ENCODE measurements at places on chromosomes 12 and 14.

GRCh38 chr12:10249690-10250455 lies 37.2 kb downstream of the GABARAPL1 start:
- DNase-seq = no peak

DNA sequence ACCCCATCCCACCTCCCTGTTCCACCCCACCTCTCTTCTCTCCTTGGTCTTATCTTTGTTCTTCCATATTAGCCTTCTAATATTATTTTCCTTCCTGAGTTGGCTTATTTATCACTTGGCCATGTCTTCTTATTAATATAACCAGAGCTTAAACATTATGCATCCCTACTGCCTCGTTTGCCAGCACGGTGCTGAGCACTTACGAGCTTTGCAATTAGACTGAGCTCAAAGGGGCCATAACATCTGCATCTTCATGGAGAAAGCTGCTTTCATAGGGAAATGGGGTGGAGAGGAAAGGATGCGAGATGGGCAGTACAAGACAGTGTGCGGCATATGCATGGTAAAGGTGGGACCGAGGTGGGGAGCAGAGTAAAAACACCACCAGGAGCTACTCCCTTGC lies 342.8 kb downstream of the FUT8 start:
- no peak for DNase-seq

- no peak for DNase-seq
Measured at GRCh38 chr12:132487311-132487741, 2.6 kb upstream of the FBRSL1 start.

DNA sequence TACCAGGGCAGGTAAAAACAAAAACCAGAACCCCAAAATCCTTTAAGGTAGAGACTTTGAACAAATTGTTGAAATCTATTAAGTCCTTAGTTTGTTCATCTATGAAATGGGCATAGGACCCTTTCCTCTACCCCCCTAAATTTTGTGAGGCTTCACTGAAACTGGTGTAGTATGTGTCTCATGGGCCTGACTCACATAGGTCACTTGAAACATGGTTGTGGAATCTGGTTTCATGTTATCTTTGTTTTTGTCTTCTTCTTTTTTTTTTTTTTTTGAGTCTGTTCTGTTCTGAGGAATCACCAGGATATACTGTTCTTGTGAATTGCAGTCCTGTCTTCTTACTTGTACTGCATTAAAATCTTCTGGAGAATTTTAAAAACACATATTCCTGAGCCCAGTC lies 202.2 kb downstream of the KTN1 start:
- no peak for DNase-seq

DNA sequence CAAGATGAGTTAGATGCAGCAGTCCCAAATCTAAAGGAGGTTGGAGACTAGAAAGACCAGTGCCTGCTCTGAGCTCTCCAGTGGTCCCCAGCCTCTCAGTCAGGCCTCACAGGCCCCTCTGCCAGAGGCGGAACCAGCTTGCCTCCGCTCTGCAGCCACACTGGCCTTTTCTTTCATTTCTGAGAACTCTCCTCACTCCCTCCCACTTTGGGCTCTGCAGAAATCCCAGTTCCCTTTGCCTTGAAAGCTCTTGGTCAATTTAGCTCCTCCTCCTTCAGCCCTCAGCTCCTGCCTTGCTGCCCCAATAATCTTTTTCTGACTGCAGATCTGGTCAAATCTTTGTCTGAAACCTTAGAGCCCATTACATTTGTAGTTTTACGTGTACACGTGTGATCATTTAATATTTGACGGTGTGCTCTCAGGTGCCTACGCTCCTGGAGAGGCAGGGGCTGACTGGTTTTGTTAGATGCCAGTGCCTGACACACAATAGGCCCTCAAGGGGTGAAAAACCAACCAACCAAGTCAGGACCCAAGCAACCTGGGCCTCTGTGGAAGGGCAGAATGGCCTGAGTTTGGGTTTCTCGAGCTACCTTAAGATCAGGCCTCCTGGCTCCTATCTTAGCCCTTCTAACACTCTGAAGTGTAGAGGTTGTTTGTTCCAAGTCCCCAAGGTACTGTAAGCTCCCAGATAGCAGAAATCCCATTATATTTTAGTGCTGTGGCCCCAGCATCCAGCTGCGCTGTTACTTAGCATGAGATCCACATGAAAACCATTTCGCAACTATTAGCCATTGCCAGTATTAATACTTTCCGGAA lies 1.1 kb upstream of the NUDT4 start:
- DNase-seq = no peak

GRCh38 chr12:1836854-1837421 lies 16.6 kb downstream of the LRTM2 start:
- DNase-seq = no peak

DNA sequence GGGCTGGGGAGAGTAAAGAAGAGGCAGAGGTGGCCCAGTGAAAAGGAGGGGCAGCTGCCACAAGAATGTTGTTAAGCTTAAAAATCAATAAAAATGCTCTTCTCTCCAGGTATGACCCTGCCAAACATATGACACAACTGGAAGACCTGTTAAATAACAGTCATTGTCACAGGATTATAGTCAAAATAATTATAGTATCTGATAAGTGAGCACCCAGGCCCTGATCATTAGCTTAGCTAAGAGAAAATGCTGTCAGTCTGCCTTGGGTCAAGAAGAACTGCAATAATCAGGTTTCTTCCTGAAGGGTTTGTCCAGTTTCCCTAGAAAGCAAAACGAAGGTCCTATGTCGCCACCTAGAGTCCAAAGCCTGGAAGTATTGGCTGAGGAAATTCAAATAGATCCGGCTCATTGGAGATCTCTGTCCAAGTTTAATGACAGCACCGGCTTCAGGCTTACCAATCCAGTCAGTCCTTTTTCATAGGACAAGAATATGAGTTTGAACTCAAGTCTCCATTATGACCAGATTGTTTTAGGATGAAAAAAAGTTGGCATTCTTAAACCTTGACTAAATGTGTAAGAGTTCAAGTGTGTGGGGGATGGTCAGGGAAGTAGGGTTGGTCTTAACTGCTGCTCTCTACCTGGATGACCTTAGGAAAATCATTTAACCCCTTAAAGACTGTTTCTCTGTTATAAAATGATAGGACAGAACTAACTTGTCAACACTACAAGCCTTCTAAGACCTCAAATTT lies 22.5 kb upstream of the NKX2-8 start:
- DNase-seq = peak; percentile 10

DNA sequence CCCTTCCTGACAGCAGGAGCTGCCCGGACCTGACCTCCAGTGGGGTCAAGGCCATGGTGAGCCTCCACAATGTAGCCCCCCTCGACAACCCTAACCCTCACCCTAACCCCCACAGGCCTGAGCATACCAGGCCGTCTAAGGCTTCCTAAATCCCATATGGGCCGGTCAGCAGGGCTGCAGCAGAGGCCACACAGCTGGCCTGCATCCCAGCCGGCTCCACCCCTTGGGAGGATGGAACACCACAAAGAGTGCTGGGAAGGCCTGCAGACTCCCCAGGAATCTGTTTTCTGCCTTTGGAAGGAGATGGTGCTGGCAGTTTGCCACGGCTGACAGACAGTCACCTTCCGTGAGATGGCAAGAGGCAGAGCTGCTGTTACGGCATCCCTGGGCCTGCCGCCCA lies 2.8 kb downstream of the TMEM179 start:
- no peak for DNase-seq

- no peak for DNase-seq
Measured at GRCh38 chr12:22416801-22417200, 82.3 kb upstream of the ST8SIA1 start.

GRCh38 chr14:101716077-101716950 lies 45.2 kb upstream of the PPP2R5C start:
- no peak for DNase-seq

DNA sequence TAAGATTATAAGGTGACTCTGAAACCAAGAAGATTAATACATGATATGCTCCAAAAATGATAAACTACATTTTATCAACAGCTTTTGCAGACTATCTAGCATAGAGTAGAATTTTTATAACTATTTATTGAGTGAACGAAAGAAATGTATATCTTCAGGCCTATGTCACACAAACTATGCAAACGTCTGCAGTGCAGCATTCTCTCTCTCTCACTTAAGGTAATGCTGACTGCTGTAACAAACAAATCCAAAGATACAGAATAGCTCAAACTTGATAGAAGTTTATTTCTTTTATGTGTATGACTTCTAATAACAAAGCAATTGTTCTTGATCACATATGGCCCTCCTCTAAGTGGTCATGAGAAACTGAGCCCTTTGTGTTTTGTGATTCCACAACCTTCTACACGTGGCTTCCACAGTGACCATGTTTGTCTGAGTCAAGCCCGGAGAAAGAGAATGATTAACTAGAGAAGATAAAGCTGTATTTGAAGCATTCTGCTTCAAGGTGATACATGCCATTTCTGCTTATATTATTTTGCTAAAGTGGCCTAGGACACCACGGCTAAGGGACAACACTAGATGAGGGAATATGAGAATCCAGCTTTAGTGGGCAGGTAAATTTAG lies 1352.7 kb upstream of the TMEM132C start:
- no peak for DNase-seq

DNA sequence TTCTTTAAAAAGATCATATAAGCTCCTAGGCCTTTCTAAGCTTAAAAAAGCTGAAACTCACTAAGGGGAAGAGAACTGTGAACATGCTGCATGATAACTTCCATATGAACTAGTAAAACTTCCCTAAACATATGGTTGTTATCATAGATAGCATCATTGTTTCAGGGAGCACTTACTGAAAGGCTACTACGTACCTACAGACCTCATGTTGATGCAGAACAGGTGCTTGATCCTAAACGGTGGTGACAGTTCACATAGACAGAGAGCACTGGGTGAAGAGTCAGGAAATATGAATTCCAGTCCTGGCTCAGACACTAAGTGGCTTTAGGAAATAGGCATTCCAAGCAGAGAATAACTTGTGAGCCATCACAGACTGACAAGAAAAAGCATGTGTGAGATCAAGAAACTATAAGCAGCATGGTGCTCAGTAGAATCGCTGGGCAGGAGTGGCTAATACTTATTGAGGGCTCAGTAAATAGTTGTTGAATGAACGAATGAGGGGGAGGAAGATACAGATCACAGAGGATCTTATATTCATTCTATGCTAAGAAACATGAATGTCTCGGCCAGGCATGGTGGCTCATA lies 78.4 kb upstream of the NUDT4 start:
- no peak for DNase-seq

DNA sequence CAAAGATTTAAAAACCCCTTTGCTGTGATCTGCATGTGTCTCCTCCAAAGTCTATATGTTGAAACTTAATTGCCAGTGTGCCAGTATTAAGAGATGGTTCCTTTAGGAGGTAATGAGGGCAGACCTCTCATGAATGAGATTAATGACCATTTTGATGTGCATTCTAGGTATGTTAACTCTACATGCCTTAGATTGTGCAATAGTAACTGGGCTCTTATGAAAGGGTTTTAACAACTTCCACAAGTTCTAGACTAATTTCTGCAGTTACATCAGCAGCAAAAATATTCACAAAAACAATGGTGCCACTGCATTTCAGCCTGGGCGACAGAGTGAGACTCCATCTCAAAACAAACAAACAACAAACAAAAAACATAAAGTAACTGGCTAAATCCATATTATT lies 3.8 kb upstream of the TAS2R10 start:
- no peak for DNase-seq

- DNase-seq = no peak
Measured at GRCh38 chr14:79134361-79134760, 964.2 kb downstream of the NRXN3 start.

GRCh38 chr12:52147367-52147963 lies 44.3 kb downstream of the KRT80 start:
- DNase-seq = peak; percentile 92

DNA sequence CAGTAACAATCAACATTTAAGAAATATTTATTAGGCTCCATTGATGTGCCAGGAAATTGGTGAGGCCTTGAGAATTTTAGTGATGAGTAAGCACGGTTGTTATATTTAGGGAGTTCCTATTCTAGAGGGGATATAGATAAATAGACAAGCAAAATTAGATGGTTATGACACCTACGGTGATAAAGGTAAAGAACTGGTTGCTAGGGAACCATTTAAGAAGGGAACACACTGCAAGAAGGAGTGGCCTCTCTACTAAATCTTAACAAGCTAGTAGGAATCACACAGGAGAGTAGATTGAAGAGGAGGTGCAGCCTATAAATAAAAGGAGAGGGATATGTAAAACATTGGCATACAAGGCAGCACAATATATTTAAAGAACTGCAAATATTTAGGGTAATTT lies 155.2 kb downstream of the LRIG3 start:
- DNase-seq = no peak

- DNase-seq = no peak
Measured at GRCh38 chr12:80712866-80713265, 3.8 kb upstream of the MYF5 start.

GRCh38 chr12:10368206-10369171 lies 21.4 kb downstream of the KLRK1 start:
- DNase-seq = no peak

GRCh38 chr12:106645465-106646330 lies 62.9 kb downstream of the RFX4 start:
- DNase-seq = no peak

- DNase-seq = no peak
Measured at GRCh38 chr12:6192604-6193380, 7.4 kb upstream of the CD9 start.

- DNase-seq = no peak
Measured at GRCh38 chr12:104055686-104056388, 5.8 kb upstream of the GLT8D2 start.

GRCh38 chr12:81809829-81810595 lies 50.9 kb upstream of the PPFIA2 start:
- no peak for DNase-seq

DNA sequence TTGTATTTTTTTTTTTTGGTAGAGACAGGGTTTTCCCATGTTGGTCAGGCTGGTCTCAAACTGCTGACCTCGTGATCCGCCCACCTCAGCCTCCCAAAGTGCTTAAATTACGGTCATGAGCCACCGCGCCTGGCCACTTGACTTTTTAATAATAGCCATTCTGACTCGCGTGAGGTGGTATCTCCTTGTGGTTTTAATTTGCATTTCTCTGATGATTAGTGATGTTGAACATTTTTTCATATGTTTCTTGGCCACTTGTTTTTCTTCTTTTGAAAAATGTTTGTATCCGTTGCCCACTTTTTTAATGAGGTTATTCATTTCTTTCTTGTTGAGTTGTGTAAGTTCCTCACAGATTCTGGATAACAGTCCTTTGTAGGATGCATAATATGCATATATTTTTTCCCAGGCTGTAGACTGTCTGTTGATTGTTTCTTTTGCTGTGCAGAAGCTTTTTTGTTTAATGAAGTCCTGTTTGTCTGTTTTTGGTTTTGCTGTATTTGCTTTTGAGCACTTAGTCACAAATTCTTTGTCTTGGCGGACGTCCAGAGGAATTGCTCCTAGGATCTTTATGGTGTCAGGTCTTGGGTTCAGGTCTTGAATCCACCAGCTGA lies 10.3 kb upstream of the PGAM5 start:
- DNase-seq = no peak

DNA sequence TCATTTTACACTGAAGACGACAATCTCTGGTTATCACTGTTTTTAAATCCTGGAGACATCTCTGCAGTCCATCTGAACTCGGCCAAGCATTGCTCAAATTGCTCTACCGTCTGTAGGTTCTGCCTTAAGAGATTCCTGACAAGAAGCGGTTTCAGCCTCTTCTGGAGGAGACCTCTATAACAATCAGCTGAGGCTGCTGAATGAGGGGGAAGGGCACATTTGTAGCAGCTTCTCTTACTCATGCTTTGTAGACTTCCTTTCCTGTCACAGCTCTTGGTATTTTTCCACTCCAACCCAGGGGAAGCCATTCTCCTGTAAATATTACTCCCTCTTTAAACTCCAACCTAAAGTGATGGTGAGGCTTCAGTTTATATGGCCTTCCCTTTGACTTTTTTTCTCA lies 3.0 kb downstream of the ARG2 start:
- DNase-seq = peak; percentile 47
